ENCODE measurements at places on chromosomes 11 and 22. TPM values are rescaled to one million over a fixed set of nuclear protein-coding genes. Genes with fewer than 3 reads are reported as not detected.

DNA sequence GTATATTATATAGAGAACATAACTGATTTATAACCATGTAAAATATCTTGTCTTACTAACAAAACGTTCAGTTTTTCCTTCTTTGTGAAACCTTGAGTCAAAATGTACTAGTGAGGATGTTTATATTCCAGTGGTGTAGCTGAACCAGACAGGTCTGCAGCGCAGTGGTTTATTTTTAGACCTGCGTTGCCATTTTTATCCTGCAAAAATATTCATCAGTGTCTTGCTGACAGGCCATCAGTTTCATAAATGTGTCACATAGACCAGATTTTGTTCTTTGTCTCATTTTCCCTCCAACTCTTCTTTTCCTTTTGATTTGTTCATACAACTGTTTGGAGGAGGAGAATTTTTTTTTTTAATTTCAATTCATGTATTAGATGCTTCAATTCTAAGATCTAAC is 43.1 kb downstream of the HSD17B12 start:
- H3K27ac ChIP-seq: no peak overlapping the region
- H3K36me3 ChIP-seq: peaks cover 3% of the 10 kb centered on the region
- H3K4me1 ChIP-seq: no peaks in the 10 kb centered on the region
- no peaks in the 10 kb centered on the region for H3K27me3 ChIP-seq

GRCh38 chr11:15807827-15808226 is 548.5 kb downstream of the SOX6 start:
- DNase-seq: no peak
- no peaks in the 10 kb centered on the region for H3K4me1 ChIP-seq
- no peaks in the 10 kb centered on the region for H3K36me3 ChIP-seq
- no peak overlapping the region for H3K27ac ChIP-seq

DNA sequence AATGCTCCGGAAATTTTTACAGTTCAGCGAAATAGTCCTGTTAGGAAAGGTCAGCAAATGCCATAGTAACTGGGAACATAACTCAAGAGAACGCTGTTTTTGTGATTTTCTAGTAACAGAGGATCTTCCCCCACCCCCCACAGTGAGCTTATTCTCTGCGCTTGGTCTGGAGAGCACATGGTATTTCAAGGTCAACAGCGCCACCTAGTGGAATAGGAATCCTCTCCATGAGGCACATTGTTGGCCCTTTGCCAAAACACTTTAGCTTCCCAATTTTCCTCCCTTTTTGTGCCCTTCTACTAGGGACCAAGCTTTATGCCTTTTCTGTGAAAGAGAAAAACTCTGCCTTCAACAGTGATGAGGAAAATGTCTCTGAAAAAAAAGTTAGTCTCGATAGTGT is 13.2 kb upstream of the OR4C12 start:
- no peaks in the 10 kb centered on the region for H3K36me3 ChIP-seq
- H3K4me1 ChIP-seq: no peaks in the 10 kb centered on the region
- H3K4me3 ChIP-seq: no peak overlapping the region
- no peaks in the 10 kb centered on the region for H3K27me3 ChIP-seq
- no peak overlapping the region for H3K27ac ChIP-seq

- peak overlapping the region; percentile 44 for H3K27ac ChIP-seq
- H3K4me3 ChIP-seq: no peak overlapping the region
- no peaks in the 10 kb centered on the region for H3K4me1 ChIP-seq
- H3K27me3 ChIP-seq: no peaks in the 10 kb centered on the region
Measured at GRCh38 chr11:108967571-108967970, 302.7 kb downstream of the DDX10 start.

DNA sequence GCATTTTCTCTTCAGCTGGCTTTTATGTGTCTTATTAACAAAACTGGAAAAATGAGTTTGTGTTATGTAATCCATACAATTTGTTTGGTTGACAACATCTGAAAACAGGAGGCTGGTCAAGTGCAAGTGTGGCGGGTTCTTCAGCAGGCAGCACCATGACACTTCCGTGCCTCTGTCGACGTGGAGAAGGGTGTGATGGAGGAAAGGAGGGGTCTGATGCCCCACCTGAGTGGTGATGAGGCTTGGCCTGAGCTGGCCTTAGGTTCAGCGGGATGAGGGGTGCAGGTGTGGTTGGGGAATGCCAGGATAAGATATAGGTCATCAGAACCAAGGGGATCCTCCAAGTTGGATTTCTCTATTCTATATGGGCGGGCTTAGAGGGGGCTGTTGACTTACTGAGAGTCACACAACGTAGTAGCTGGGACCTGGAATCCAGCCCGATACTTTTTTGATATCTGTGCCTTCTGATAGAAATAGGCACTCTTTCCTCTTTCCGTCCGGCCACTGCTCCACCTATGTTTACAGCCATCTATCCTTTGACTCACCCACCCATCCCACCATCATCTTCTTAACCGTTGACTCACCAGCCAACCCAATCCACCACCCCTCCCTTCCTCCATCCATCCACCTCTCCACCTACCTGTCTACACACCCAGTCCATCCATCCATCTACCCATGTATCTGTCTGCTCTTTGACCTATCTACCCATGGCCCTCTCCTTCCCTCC is 29.0 kb downstream of the SHANK3 start:
- H3K27ac ChIP-seq: no peak overlapping the region
- H3K4me1 ChIP-seq: peaks cover 25% of the 10 kb centered on the region

DNA sequence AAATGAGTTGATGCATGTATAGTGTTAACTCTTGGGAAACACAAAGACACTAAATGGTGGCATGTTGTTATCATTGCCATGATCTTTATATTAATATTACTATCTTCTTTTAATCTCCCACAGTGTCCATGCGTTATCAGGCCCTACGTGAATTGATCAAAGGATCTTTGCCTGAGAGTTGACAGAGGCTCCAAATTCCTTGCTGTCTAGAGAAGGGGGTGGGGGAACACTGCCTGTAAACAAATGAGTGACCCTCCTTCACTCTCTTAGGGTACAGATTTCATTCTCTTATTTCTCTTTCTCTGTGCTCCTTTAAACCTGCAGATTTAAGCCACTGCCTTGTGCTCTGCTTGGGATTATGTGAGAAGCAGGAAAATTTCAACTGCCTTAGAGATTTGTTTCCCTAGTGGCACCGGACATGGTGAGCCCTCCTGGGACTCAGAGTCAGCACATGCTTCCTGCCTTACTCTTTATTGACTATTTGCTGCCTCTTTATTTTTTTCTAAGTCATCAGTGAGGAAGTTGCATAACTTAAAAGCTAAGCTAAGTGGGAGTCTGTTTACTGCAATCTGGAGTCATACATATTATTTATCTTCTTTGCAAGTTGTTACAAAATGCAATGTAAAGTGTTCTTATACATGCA is 122.9 kb downstream of the MAML2 start:
- no peaks in the 10 kb centered on the region for H3K27me3 ChIP-seq
- H3K4me1 ChIP-seq: peaks cover 57% of the 10 kb centered on the region
- no peak overlapping the region for H3K4me3 ChIP-seq
- no peak for DNase-seq

DNA sequence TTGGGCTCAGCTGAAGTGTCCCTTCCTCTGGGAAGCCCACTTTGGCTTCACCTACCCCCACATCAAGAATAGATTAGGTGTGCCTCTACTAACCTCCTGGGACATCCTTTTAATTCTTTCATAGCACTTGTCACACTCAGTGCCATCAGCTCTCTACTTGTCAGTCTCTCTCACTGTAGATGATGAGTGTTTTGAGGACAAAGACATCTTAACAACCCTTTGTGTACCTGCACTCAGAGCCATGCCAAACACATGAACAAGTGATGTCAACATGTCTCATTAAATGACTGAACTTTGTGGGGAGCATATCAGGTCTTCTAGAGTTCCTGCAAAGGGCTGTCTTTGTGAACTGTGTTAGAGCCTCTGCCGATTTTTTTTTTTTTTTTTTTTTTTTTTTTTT is 87.0 kb upstream of the AMOTL1 start:
- H3K4me3 ChIP-seq: no peak overlapping the region
- H3K4me1 ChIP-seq: no peaks in the 10 kb centered on the region
- no peaks in the 10 kb centered on the region for H3K36me3 ChIP-seq
- no peak overlapping the region for H3K27ac ChIP-seq

WNT7B gene
- not detected for total RNA-seq

ZP1 gene
- total RNA-seq: not detected

GRCh38 chr11:72712168-72712751 is 38.0 kb upstream of the PDE2A start:
- no peak for DNase-seq
- peaks cover 43% of the 10 kb centered on the region for H3K4me1 ChIP-seq
- peaks cover 44% of the 10 kb centered on the region for H3K36me3 ChIP-seq

GNB1L gene
- not detected for total RNA-seq

APOBEC3C gene
- 3.9 TPM for total RNA-seq

DNA sequence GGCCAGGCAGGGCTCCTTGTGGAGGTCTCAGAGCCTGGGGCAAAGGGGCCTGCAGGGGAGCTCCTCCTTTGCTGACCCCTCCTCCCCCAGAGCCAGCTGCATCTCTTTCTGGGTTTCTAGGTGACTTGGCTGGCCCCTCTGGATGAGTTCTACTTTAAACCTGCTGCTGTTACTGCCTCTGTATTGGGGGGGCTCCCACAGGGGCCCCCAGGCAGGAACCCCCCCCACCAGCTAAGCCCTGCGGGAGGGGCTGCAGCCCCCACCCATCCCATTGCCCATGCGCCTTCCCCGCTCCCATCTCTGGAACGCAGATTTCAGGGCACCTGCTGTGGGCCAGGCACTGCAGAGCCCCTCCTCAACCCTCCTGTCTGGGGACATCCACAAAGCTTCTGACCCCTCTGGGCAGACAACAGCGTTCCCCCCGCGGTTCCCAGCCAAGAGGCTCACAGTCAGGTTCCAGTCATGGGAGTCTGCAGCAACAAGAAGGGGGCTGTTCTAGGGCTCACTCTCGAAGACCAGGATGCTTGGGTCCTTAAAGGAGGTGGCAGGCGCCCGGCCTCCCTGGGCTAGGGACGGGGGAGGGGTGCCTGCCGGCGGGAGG is 815 bp upstream of the PLCB3 start:
- H3K27me3 ChIP-seq: no peaks in the 10 kb centered on the region
- no peak for DNase-seq
- H3K27ac ChIP-seq: no peak overlapping the region
- peaks cover 60% of the 10 kb centered on the region for H3K4me1 ChIP-seq
- peak overlapping the region; percentile 83 for H3K4me3 ChIP-seq

DNA sequence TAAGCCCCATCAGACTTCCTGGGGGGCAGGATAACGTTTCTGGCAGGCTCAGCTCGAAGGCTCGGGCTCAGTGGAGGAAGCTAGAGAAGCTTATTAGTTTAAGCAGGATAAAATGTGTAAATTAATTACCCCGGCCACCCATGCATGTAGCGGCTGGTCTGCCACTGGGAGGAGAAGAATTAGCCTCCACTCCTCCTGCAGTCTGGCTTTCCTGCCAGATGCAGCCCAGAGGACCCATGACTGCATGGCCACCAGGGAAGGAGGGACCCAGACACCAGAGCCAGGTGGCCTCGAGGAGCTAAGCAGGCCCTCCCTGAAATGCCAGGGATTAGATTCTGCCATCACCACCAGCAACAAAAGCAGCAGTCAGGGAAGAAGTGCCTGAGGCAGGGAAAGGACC is 32.3 kb downstream of the TRIM29 start:
- H3K27ac ChIP-seq: no peak overlapping the region
- no peak overlapping the region for H3K4me3 ChIP-seq
- no peaks in the 10 kb centered on the region for H3K36me3 ChIP-seq
- H3K4me1 ChIP-seq: no peaks in the 10 kb centered on the region
- no peaks in the 10 kb centered on the region for H3K27me3 ChIP-seq

- no peaks in the 10 kb centered on the region for H3K27me3 ChIP-seq
- peaks cover 24% of the 10 kb centered on the region for H3K4me1 ChIP-seq
- H3K27ac ChIP-seq: no peak overlapping the region
- no peaks in the 10 kb centered on the region for H3K36me3 ChIP-seq
Measured at GRCh38 chr11:96050435-96051182, 126.7 kb upstream of the MTMR2 start.

DNA sequence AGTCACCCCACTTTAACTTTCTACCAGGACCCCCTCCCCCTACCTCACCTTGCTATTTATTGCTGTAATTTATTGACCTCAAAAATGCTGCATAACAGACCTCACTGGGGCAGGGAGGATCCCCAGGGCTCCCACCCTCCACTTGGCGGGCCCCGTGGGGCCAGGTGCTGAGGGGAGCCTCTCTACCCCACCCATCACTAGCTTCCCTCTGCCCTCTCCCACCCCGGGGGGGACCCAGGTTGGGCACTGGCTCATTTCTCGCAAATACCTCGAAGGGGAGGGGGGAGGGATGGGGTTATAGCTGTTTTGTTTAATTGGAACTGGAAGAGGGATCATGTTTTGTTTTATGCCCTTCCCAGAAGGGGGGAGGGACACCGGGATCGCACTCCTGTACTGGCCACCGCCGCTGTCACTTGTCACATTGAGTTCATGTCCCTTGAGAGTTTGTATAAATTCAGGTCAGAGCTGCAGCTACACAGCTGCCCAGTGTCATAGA is 16.3 kb upstream of the TMEM191C start:
- H3K27me3 ChIP-seq: no peaks in the 10 kb centered on the region
- no peak overlapping the region for H3K27ac ChIP-seq
- peaks cover 25% of the 10 kb centered on the region for H3K36me3 ChIP-seq
- DNase-seq: no peak
- peaks cover under 1% of the 10 kb centered on the region for H3K4me1 ChIP-seq

ZNF280A gene
- total RNA-seq: not detected

GRCh38 chr11:1943977-1944376 is 3.2 kb upstream of the MRPL23 start:
- H3K27me3 ChIP-seq: peaks cover 4% of the 10 kb centered on the region
- DNase-seq: no peak
- peaks cover 4% of the 10 kb centered on the region for H3K4me1 ChIP-seq

- no peaks in the 10 kb centered on the region for H3K27me3 ChIP-seq
- H3K36me3 ChIP-seq: peaks cover 79% of the 10 kb centered on the region
- no peak for DNase-seq
- H3K4me3 ChIP-seq: no peak overlapping the region
Measured at GRCh38 chr11:61851900-61852295, 23.8 kb downstream of the FADS2 start.

DNA sequence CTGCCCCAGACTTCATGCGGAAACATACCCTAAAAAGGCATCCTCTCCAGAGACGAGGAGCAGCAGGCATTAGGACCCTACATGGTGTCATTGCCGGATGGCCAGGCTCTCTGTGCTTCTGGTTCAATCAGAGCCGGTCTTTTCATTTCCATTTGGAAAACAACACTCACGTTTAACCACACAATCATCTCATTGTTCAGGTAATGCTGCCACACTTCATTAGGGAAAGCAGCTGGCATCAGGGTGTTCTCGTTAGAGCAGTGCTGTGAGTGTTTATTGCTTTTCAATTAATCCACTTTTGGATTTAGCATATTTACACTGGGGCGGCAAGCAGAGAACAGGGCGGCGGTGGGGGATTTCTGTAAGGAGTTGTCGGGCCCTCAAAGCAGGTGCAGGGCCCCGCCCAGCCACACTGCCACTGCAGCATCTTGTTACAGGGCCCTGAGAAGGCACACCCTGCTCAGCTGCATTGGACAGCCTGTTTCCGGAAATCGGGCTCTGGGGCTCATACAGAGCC is 338.6 kb downstream of the SHANK2 start:
- no peak overlapping the region for H3K4me3 ChIP-seq
- H3K27me3 ChIP-seq: no peaks in the 10 kb centered on the region
- no peaks in the 10 kb centered on the region for H3K4me1 ChIP-seq
- peak; percentile 84 for DNase-seq
- H3K27ac ChIP-seq: peak overlapping the region; percentile 7
- H3K36me3 ChIP-seq: no peaks in the 10 kb centered on the region

Data from stomach (tissue), 19 donors.